SW480 (cell line): ENCODE measurements at places on chromosomes 6 and 20.

DNA sequence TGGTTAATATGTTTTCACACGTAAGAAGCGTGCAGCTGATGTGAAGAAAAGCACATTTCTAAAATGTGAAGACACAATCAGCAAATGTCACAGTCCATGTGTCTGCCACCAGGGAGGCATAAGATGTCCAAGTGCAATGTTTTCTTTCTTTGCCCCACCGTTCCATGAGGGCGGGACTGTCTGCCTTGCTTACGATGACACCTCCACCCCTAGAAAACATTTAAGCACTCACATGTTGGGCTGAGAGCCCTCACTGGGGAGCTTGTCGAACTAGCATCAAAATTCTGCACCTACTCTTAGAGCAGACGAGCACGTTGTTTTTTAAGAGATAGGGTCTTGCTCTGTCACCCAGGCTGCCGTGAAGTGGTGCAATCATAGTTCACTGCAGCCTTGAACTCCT is 57.6 kb downstream of the PSMG4 start:
- DNase-seq = no peak

- no peak for DNase-seq
Measured at GRCh38 chr20:10042086-10042485, 7.3 kb downstream of the ANKEF1 start.

DNA sequence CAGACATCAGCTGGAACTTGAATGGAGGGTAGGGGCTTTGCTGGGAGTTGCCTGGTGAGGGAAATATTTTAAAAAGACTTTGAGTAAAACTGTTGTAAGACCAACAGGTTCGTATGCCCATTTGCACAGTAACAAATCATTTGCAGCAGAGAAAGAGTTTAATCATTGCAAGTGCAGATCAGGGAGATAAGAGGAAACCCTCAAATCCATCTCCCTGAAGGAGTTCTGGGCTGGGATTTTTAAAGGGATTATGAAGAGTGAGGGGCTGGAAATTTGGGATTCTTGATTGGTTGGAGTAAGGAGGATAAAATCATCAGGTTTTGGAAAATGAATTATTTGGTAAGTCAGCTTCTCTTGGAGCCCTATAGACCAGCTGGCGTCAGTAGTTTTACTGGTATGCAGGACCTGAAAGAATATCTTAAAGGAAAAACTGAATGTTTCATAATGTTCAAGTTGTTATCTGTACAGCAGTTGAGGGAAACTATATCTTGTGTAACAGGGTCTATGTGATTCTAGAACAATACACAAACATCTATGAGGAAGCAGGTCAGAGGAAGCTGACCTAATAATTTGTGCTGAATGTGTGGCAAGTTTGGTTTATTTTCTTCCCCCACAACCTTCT is 295.5 kb downstream of the PLCB1 start:
- DNase-seq = no peak

DNA sequence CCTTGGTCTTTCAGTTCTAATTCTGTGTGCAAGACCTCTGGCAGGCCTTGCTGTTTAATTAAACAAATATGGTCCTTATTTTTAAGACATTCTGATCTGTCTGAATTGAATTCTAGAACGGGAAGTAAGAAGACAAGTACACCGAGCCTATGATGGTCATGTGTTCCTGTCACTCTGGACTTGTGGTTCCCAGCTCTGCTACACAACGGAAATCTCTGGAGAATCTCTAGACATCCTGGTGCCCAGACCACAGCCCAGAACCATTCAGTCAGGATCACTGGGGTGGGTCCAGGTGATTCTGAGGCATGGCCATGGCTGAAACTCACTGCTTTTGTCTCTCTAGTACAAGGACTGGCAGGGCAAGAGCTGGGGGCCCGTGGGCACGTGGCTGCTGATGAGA is 15.9 kb upstream of the KCNK16 start:
- no peak for DNase-seq

DNA sequence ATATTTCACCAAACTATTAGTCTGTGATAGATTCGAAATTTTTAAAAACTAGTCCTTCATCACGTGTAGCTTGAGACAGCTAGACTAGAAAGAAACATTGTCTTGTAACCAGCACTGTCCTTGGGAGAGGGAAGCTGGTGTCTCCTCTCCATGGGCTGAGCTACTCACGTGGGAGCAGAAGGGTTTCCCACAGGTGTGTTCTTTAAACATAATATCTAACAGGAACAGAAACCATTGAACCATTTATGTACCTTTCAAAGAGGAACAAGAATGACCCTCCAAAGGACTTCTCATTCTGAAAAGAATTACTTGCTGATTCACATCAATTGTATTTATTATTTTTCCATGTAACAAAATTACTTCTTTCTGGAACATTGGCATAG is 72.4 kb upstream of the SYNJ2 start:
- DNase-seq = no peak

- DNase-seq = no peak
Measured at GRCh38 chr20:36070451-36070850, 84.1 kb upstream of the EPB41L1 start.

- DNase-seq = no peak
Measured at GRCh38 chr6:7445885-7446461, 56.4 kb downstream of the RIOK1 start.

DNA sequence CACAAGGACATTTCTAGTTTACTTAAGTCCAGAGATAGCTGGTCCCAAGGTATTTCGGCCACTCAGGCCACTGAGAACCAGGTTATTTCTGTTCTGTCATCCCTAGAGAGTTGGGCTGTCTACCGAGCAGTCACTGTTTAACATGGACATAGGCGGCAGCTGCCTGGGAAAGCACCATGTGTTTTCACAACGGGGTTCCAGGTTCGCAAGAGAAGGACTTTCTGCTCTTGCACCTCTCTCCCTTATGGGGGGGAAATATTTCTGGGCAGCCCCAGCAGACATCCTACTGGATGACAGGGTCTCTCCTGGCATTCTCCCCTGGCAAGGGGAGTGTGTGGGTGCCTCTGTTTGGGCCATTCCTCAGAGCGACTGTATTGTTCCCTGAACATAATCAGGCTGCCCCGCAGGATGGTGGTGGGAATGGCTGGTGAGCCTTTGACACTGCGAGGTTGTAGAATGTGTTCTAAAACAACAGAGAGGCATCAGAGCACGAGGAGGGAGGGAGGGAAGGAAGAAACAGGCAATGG is 64.4 kb upstream of the DUSP22 start:
- DNase-seq = no peak

DNA sequence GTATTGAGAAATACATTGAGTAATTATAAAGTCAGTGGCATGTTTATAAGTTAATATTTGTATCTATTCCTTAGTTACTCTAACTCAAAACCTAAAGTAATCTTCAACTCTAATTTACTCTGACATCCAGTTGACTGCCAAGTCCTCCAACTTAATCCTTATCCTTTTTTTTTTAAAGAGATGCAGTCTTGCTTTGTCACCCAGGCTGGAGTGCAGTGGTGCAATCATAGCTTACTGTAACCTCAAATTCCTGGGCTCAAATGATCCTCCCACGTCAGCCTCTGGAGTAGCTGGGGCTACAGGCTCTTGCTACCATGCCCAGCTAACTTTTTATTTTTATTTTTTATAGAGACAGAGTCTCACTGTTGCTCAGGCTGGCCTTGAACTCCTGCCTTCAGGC is 24.4 kb downstream of the PTPN1 start:
- DNase-seq = no peak

GRCh38 chr6:119267126-119267905 is 82.2 kb downstream of the MAN1A1 start:
- DNase-seq = no peak

GRCh38 chr20:38497246-38497935 is 24.7 kb downstream of the RALGAPB start:
- DNase-seq = no peak
